ENCODE measurements at places on chromosomes 13 and 19.

DNA sequence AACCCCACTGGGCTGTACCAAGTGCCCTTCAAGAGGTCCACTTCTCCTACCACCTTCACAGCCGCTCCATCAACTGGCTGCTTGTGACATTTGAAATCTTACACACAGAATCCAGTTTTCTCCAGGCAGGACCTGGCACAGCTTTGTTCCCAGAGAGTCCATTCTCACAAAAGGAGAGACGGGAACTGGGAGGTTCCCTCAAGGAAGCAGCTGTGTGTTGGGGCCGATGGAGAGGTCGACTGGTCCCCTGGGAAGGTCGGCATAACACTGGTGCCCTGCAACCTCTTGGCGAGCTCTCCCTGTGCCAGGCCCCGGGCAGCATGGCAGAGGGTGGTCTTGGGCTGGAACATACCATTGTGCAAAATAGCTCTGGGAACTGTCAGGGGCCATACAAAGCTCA lies 21.5 kb downstream of the ELL start:
- no peak for DNase-seq

GRCh38 chr19:28963486-28964250 lies 249.3 kb downstream of the UQCRFS1 start:
- DNase-seq, result no peak

DNA sequence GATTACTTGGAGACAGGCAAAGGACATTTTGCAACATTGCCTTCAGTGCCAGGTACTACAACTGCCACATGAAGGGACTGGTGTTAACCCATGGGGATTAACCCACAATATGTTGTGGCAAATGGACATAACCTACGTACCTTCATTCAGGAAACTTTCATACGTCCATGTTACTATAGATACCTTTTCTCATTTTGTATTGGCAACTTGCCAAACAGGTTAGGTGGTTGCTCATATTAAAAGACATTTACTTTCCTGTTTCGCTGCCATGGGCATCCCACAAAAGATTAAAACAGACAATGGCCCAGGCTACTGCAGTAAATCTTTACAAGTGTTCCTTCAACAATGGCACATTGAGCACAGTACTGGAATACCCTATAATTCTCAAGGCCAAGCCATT lies 925.3 kb downstream of the SLITRK6 start:
- no peak for DNase-seq

GRCh38 chr13:105573136-105573535 lies 962.3 kb downstream of the EFNB2 start:
- no peak for DNase-seq

- peak; percentile 1 for DNase-seq
Observed at GRCh38 chr13:44768239-44768638, 192.1 kb upstream of the TSC22D1 start.

DNA sequence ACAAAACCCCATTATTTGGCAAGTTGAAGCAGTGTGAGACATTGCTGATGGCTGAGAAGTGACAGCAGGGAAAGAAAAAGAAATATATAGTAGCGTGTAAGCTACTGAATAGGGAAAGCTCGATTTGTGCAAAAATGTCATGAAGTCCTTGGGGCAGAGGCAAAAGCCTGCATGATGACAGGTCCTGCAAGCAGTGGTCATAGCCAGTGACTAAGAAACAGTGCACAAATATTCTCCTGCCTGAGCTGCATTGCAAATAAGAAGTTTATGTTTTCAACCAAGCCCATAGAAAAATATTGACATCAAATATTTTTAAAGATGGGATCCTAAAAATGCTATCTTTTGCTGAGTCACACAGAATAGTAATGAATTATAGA lies 270.0 kb downstream of the SLITRK6 start:
- no peak for DNase-seq

GRCh38 chr19:49150106-49150943 lies 4.9 kb downstream of the HRC start:
- peak; percentile 28 for DNase-seq

DNA sequence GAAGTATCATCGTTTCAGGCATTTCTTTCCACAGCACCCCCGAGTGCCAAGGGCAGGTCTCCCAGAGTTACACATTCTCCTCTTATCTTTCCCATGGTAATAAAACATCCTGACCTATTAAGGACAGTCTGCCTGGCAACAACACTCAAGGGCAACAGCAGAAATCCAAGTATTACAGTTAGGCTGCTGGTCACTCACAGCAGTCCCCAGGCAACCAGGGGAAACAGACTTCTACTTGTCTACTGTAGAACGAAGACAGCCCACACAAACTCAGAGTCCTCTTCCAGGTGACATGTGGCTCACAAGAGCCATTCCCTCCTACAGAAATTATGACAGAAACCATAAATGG lies 24.3 kb downstream of the RCBTB1 start:
- DNase-seq, result no peak

DNA sequence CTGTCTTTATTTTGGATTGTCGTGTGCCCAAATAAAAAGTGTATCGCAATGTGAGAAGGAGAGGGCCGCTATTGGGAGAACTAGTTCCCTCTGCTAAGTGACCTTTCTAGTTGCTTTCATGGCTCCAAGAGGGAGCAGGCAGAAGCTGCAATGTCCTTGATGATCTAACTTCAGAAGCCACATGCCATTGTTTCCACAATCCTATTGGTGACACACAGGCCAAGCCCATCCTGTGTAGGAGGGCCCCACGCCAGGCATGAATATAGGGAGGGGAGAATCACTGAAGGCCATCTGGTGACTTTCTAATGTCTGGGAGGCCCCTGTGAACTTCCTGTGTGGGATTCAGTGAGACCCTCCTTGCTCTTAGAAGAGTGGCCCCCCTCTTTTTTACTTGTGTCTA lies 47.8 kb upstream of the KPNA3 start:
- no peak for DNase-seq

GRCh38 chr13:33953781-33954180 lies 135.8 kb downstream of the RFC3 start:
- DNase-seq, result no peak

GRCh38 chr13:24203811-24204210 lies 43.3 kb downstream of the SPATA13 start:
- peak; percentile 30 for DNase-seq

- DNase-seq, result no peak
Observed at GRCh38 chr19:55451965-55452748, 9.1 kb upstream of the SHISA7 start.

GRCh38 chr13:99421758-99422585 lies 79.3 kb upstream of the TM9SF2 start:
- DNase-seq, result no peak

DNA sequence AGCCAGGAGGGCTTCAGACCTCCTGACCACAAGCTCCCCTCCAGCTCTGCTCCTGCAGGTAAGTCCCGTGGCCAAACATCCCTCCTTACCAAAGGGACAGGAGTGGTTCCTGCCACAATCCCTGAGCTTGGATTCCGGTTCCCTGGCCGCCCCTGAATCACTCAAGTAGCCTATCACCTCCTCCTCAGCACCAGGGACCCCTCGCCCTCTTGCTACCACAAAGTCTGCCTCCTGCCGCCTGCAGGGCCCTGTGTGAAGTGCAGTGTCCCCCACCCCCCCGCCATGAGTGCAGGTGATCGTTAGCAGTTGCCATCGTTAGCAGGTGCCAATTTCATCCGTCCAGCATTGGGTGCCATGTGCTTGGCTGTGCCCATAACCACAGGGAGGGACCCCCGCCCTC lies 40.8 kb upstream of the RANBP3 start:
- no peak for DNase-seq

DNA sequence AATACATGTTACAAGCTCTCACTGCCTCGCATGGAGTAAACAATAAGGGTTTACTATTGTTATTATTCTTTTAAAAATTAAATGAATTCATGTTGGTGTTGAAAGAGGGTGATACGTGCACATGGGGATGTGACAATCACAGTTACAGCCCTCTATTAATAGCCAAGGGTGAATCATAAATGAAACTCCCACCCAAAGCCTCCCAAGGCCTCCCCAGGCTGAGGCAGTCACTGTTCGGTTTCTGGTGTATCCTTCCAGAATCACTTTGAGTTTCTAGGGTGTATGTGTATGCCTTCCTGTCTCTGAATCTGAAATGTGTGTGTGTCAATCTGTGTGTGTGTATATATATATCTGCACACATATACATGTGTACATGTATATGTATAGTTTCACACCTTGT lies 73.4 kb downstream of the AKAP11 start:
- DNase-seq, result no peak

GRCh38 chr19:991174-991931 lies 7.2 kb downstream of the WDR18 start:
- no peak for DNase-seq

DNA sequence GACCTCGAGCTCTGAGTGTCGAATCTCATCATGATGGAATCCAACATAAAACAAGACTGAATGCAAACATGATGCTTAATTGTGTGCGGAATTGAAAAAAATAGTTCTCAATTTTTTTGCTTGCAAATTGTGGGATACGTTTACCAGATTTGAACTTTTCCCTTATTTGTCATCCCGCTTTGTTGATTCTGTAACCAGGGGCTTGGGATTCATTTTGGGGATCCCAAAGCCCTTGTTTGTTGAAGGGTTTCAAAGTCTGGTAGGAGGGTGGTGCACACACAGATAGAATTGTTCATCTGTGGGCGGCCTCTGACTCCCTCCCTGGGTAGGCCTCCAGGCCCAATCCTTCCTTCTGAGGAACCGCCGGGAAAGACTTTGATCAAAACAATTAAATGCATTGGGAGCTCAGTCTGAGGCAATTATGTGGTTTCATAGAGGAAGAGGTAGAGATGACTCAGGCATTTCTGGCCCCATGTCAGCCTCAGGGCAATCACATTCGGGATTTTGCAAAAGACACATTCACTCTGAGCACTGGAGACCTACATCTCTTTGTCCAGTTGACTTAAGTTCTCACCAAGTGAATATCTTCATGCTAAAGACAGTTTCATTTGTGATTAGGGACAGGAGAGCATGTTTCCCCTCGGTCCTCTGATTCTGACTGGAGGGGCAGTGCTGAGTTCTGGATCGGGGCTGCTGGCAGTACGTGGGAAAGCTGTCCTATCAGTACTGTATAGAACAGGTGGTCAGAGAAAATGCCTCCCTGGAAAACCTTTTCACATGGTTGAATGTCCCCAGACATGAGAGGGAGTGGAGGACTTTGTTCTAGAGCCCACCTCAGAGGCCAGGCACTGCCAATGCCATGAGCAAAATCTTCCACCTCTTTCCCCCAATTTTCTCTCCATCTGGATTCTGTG lies 27.8 kb upstream of the IGFL4 start:
- no peak for DNase-seq

All from CD4-positive, alpha-beta T cell treated with Interleukin-2 at 100 ng/mL for 4 hours (primary cell).